ENCODE measurements at places on chromosomes 2 and 18. TPM values are rescaled to one million over a fixed set of nuclear protein-coding genes. Genes with fewer than 3 reads are reported as not detected.

- no peak for DNase-seq
These were observed 63.0 kb downstream of the PPP1R1C start for GRCh38 chr2:182048621-182049020.

DNA sequence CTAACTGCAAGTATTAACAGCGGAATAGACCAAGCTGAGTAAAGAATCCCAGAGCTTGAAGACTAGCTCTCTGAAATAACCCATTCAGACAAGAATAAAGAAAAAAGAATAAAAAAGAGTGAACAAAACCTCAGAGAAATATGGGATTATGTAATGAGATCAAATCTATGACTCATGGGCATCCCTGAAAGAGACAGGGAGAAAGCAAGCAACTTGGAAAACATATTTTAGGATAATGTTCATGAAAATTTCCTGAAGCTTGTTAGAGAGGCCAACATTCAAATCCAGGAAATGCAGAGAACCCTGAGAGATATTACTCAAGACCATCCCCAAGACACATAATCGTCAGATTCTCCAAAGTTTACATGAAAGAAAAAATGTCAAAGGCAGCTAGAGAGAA is 17.3 kb downstream of the PFN4 start:
- DNase-seq = no peak

DNA sequence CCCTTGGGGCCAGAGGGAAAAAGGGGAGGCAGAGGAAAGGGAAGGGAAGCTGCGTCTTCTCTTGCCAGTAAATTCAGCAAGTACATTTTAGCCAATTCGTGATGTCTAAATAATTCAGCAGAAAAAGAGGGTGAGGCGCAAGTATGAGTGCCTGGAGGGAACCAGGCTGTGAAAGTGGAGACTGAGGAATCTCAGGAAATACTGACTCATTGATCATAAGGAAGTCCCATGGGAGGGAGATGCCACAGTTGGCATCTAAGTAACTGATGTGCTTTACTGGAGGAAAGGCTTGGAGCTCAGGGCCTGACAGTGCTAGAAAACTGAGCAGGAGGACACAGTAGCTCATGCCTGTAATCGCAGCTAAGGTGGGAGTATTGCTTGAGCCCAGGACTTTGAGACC is 31.1 kb downstream of the KIF5C start:
- no peak for DNase-seq

STK16 gene
- 36.0 TPM for total RNA-seq

GNLY gene
- 27.5 TPM for total RNA-seq

DNA sequence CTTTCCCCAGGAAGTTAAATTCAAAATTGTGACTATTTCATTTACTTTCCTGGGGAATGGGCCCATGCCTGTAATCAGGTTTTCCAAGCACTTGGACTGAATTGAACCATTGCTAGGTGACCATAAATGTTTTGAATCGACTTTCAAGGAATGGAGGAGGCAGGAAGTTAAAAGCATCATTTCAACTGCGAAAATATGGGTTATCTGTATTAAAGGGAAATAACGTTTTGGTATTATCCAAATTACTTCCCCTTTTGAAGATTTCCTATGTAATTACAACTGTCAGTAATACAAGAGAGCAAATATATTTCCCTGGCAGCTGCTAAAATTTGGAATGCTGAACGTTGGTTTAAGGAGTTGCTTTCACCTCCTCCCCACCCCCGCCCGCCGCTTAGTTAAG is 19.0 kb downstream of the PNO1 start:
- DNase-seq = no peak

DNA sequence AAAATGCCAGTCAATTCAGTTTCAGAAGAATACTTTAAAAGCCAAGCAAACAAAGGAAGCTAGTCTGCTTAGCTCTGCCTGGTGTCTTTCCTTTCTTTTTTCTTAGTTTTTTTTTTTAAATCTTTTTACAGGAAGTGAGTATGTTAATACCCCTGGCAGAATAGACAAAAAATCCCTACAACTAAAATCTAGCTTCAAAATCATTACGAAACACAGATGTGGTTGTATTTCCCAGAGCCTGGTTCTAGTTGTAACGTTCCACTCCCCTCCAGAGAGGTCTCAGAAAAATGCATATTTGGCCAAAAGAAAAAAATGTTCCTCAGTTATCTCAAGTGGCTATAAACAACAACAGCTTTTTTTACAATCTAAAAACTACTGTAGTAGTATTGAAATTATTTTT is 202.1 kb upstream of the RND3 start:
- no peak for DNase-seq

- DNase-seq = no peak
These were observed 7.6 kb downstream of the STAMBP start for GRCh38 chr2:73836141-73836943.

- DNase-seq = no peak
These were observed 48.9 kb downstream of the EDAR start for GRCh38 chr2:108940156-108940555.

DNA sequence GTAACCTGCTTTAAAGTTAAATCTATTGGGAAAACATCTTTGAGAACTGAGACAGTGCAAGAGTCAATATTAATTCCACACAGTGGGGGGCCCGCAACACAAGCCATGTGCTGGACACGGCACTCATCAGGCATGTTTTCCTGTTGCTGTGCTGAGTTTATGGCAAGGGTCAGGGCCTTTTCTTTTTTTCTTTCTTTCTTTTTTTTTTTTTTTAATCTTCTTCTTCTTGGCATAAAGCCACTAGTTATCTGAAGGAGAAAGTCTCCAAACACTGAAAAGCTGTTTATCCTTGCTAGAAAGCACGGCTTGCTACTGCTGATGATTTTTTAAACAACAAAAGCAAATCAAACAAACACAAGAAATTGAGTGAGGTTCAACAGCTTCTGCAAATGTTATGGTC is 252.1 kb downstream of the ZNF521 start:
- DNase-seq = no peak

DNA sequence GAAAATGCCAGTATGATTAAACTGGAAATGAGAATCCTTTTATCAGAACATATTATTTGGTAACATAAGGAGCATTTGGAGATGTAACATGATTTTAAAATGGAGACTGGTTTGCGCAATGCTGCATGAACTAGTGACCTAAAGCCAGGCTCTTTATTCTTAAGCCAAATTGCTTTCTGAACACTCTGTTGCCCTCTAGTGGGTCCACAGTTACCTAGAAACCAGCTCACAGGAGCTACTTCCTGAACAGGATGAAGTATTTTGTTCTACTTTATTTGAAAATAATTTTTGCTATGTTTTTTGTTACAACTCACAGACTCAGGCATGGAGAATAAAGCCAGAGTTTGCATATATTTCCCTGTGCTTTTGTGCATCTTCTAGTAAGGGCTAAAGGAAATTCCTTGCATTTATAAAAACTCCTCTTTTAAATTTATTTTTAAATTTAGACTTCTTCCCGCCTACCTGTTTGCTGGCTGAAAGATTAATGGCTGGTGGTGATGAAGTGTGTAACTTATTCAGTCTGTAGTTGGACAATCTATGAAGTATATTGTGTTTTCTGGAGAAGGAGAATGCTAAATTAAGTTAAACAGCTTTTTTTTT is 146.7 kb downstream of the PARD3B start:
- DNase-seq = no peak

DNA sequence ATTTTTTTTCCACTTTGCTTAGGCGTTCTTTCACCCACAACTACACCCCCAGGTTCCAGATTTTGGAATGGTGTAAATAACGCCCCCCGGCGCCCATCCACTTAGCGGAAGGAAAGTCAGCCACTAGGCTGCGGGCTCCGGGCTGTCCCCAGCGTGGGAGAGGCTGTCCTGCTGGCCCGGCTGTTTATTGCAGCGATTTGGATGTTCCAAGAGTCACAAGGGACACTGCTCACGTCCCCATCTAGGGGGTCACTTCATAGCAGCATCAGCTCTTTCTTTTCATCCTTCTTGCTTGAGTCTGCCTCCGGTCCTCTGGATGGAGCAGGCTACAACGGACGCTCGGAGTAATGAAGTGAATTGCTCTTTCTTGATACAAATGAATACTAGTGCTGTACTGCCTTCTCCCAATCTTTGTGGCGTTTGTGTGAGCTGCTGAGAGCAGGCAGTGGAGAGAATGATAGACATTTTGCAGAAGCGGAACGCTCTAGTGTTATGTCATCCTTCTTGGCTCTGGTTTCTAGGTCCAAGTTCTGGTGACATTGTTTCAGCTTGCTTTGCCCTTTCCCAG is 50.7 kb upstream of the PAIP2B start:
- DNase-seq = peak; percentile 39

GLB1L gene
- total RNA-seq = 4.1 TPM

DNA sequence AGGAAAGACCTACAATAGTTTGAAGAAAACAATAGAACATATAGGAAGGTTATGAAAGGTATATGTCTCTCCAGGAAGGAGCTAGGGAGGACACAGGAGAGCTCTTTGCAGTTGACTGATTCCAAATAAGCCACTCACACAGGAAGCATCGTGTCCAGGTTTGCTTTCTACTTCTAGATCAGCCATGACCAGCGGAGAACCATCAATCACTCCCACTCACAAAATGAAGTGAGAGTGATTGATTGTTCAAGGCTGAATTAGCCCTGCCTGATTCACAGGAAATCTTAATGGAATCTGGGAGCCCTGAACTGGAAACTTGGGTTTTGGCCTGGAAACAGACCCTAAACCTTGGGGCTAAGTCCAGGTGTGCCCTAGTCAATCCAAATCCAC is 1292.2 kb upstream of the ZEB2 start:
- DNase-seq = no peak

LIPG gene
- total RNA-seq = not detected

- DNase-seq = no peak
These were observed 20.1 kb upstream of the SLC20A1 start for GRCh38 chr2:112625474-112626114.

DNA sequence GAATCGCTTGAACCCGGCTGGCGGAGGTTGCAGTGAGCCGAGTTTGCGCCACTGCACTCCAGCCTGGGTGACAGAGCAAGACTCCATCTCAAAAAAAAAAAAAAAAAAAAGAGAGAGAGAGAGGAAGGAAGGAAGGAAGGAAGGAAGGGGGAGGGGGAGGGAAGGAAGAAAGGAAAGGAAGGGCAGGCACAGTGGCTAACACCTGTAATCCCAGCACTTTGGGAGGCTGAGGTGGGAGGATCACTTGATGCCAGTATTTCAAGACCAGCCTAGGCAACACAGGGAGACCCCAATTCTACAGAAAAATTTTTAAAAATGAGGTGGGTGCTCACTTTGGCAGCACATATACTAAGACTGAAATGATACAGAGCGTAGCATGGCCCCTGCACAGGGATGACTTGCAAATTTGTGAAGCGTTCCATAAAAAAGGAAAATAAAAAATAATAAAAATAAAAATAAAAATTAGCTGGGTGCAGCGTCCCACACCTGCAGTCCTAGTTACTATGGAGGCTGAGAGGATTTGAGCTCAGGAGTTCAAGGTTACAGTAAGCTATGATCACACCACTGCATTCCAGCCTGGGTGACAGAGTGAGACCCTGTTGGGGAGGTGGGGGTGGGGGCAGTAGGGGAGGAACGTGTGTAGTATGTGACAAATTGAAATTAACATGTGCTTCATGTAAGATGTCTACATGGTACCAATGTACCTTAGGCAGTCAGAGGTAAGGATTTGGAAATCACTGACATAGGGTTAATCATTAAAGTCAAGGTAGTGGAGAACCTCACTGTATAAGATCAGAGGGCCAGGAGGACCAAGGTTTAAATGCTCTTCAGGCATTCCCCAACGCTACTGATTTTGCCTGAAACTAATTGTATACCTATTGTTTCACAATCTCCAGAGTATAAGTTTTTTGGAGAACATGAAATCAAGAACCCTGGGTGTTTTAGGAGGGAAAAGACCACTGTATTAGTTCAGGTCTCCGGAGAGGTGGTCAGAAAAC is 1.4 kb downstream of the WDCP start:
- no peak for DNase-seq

DNA sequence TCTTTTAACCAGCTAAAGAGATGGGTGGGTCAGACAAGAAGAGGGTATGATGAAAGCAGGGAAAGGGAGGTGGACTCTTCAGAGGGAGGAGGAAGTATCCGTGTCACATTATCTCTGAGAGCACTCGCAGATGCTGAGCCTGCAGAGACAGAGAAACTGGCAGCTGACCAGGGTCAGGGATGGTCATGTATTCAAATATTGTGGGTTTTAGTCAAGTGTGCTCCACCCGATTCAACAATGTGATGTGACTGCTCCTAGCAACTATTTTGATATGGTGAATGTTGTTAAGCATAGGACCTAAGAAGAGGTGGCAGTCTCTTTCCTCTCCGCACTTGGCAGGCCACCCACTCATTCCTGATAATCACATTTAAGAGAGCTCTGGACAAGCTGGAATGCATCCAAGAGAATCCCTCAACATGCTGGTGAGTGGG is 1.3 kb upstream of the CLIP4 start:
- DNase-seq = no peak

- DNase-seq = no peak
These were observed 784.1 kb upstream of the CDH7 start for GRCh38 chr18:64966667-64967066.

- no peak for DNase-seq
These were observed 1781.3 kb upstream of the CELF4 start for GRCh38 chr18:39346916-39347315.
